NCI-H1436 treated with DMSO at 0.1 percent for 48 hours (cell line): ENCODE measurements at places on chromosomes 3 and 15.

DNA sequence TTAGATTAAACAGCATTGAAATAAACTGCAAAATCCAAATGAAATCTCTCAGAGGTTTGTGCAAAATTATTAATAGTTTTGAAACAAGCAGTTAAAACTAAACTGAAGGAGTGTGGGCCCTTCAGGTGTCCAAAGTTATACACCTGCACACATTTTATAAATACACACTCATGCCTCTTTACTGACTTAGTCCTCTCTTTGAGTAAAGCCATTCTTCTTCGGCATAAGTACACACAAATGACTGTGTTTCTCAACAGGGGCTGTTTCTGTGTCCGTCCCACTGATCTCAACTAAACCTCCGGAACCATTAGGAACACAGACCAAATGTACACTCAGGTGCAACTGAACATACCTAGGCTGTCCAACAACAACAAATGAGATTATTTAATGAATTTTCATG, 18.8 kb downstream of the MECOM start:
- DNase-seq, result no peak

- no peak for DNase-seq
Observed at GRCh38 chr3:4981294-4981664, 2.0 kb downstream of the BHLHE40 start.

- DNase-seq, result no peak
Observed at GRCh38 chr3:188008582-188009213, 145.3 kb upstream of the LPP start.

DNA sequence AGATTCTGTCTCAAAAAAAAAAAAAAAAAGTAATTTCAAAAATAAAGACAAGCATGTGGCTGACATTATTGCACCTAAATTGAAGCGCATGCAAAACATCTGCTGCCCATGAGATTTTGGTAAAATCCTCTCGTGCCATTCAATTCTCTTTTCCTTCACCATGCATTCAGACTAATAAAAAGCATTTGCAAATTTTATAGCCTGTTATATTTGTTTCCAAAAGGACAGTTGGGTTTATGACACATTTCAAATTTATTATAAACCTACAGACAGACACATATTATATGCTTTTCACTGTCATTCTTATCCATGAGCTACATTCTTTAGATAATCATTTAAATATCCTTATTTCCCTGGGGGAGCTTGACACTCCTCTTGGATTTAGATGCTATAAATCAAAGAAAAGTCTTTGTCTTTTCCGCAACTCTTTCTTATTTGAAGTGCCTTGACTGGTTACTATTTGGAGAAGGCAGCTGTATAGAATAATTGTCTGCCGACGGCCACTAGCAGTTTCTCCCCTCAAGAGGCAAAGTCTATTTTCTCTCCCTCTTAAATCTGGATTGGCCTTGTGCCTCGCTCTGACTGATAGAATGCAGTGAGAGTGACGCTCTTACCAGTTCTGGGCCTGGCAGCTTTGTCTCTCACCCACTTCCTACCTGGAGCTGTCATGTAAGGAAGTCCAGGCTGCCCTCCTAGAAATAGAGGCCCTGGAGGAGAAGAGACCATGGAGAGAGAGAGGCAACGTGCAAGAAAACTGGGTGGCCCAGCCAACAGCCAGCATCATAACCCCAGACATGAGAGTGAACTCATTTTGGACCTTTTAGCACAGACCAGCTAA, 6.8 kb upstream of the LRIG1 start:
- DNase-seq, result no peak

DNA sequence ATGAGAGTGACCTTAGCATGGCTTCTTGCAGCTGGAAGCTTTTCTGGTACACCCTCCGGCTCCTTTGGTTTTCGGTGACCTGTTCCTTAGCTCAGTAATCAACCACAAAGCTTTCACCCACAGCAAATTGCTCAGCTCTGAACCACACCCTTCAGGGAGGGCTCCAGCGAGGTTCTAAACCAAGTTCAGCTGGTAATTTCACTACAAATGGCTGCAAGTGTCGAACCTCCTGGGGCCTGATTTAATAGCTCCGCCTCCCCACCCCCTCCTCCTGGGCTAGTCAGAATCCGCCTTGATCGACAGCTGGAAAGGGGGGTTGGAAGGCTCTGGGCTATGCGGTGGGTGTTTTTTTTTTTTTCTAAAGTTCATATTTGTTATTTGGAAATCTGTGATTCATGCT, 150.9 kb upstream of the MCTP2 start:
- peak; percentile 24 for DNase-seq

GRCh38 chr3:42898896-42899675, 6.9 kb upstream of the ZNF662 start:
- DNase-seq, result no peak

- no peak for DNase-seq
Observed at GRCh38 chr3:152737021-152737908, 97.7 kb upstream of the P2RY1 start.
